Activated CD8-positive, alpha-beta T cell treated with anti-CD3 and anti-CD28 coated beads for 36 hours (primary cell): ENCODE measurements at places on chromosomes 4 and X. TPM values are rescaled to one million over a fixed set of nuclear protein-coding genes. Genes with fewer than 3 reads are reported as not detected.

DNA sequence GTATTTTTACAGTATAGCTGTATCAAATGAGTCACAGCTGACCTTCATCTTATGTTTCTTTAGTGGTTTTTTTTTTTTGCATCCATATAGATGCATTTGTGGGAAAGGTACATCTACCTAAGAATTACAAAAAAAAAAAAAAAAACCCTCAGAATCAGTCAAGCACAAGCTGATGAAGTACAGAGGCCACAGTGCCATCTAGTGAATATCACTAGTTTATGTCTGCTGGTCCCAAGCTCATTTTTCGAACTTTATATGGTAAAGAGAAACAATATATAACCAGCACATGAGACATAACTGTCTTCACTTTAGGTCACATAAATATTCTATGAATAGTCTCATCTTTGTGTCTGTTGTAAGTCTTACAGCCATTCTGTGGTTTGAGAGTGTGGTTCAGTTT is 220.1 kb downstream of the DLG3 start:
- peak; percentile 12 for DNase-seq

GPC3 gene
- 0.58 TPM for total RNA-seq

S100P gene
- total RNA-seq = 4.3 TPM

DNA sequence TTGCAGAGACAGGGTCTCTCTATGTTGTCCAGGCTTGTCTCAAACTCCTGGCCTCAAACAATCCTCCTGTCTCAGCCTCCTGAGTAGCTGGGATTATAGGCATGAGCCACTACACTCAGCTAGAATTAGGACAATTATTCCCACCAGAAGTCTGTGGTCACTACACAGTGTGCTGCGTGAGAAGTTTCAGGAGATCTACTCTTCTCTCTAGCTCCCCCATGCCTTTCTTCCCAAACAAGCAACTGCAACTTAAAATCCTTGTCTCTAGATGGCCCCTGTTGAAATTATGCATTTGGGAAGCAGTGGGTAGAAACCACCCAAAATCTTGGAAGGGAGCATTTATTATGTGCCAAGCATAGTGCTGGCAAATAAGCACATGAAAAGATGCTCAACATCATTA is 21.1 kb upstream of the MAP7D3 start:
- no peak for DNase-seq

PCDH18 gene
- not detected for total RNA-seq
